ENCODE measurements at places on chromosomes 16 and 17. TPM values are rescaled to one million over a fixed set of nuclear protein-coding genes. Genes with fewer than 3 reads are reported as not detected.

The KRTAP2-2 gene
- not detected for total RNA-seq

The CNTNAP4 gene
- not detected for total RNA-seq

The TNFRSF13B gene
- total RNA-seq = not detected

The CTF1 gene
- total RNA-seq = 4.4 TPM

The TPSG1 gene
- total RNA-seq = not detected

The ALDH3A1 gene
- total RNA-seq = not detected

The CIITA gene
- total RNA-seq = not detected

The PGP gene
- 12.7 TPM for total RNA-seq

The PDIA2 gene
- 0.57 TPM for total RNA-seq

The CFAP97D1 gene
- total RNA-seq = not detected

The DPEP3 gene
- total RNA-seq = not detected

The CD68 gene
- 20.6 TPM for total RNA-seq

The ANKRD40CL gene
- not detected for total RNA-seq

The SHISA9 gene
- under 0.01 TPM for total RNA-seq

The IGSF6 gene
- total RNA-seq = under 0.01 TPM

The ITGAL gene
- not detected for total RNA-seq

The CHRNB1 gene
- 3.3 TPM for total RNA-seq

The MFAP4 gene
- total RNA-seq = 4.0 TPM

The OMG gene
- not detected for total RNA-seq

The G6PC3 gene
- total RNA-seq = 32.8 TPM

The ABCA3 gene
- total RNA-seq = 0.72 TPM

The VEZF1 gene
- total RNA-seq = 36.5 TPM

The MT3 gene
- not detected for total RNA-seq

The TEKT1 gene
- not detected for total RNA-seq

The CDRT15 gene
- not detected for total RNA-seq

The SP6 gene
- 0.22 TPM for total RNA-seq

The RDM1 gene
- total RNA-seq = not detected

The SMARCE1 gene
- total RNA-seq = 86.0 TPM

The DYNLL2 gene
- total RNA-seq = 11.9 TPM

The KRT40 gene
- total RNA-seq = 0.14 TPM

The BRCA1 gene
- 34.9 TPM for total RNA-seq

The ARL2BP gene
- total RNA-seq = 90.4 TPM

The CES5A gene
- total RNA-seq = not detected

The ENGASE gene
- total RNA-seq = 10.9 TPM

The SMPD3 gene
- total RNA-seq = not detected

The MED1 gene
- total RNA-seq = 33.5 TPM

The BCAS3 gene
- total RNA-seq = 17.3 TPM

The MARVELD3 gene
- total RNA-seq = not detected

The IRF8 gene
- 0.22 TPM for total RNA-seq

The SDR42E1 gene
- 0.22 TPM for total RNA-seq

The CREBBP gene
- 28.8 TPM for total RNA-seq

The USP6 gene
- total RNA-seq = under 0.01 TPM

The RSL1D1 gene
- total RNA-seq = 167 TPM

The AATK gene
- total RNA-seq = not detected

The KRT12 gene
- 0.43 TPM for total RNA-seq

The TNFAIP1 gene
- total RNA-seq = 35.9 TPM

The SYCE1L gene
- 0.22 TPM for total RNA-seq

The KRTAP16-1 gene
- not detected for total RNA-seq

The CRISPLD2 gene
- total RNA-seq = 127 TPM

The ZNF750 gene
- not detected for total RNA-seq
